ENCODE measurements at places on chromosomes 2 and 18.

GRCh38 chr2:108594132-108594981 lies 60.1 kb downstream of the LIMS1 start:
- DNase-seq, result no peak

GRCh38 chr2:186912979-186913378 lies 64.0 kb upstream of the ZSWIM2 start:
- DNase-seq, result no peak

DNA sequence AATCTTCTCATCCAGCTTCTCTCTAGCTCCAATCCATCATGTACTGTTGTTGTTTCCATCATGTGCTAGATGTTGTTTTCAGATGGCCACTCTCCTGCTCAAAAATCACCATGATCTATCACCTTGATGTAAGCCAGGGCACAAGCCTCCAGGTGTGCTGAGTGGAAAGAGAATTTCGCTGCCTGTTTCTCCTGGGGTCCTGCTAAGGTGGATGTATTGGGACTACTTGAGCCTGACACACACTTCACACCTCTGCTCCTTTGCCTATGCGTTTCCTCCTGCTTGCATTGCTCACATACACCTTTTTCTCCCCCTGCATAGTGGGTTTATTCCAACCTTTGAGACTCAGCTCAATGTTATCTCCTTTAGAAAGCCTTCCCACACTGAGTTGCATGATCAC lies 287.6 kb downstream of the CYRIA start:
- no peak for DNase-seq

GRCh38 chr2:205908212-205909183 lies 177.5 kb downstream of the INO80D start:
- DNase-seq, result no peak

DNA sequence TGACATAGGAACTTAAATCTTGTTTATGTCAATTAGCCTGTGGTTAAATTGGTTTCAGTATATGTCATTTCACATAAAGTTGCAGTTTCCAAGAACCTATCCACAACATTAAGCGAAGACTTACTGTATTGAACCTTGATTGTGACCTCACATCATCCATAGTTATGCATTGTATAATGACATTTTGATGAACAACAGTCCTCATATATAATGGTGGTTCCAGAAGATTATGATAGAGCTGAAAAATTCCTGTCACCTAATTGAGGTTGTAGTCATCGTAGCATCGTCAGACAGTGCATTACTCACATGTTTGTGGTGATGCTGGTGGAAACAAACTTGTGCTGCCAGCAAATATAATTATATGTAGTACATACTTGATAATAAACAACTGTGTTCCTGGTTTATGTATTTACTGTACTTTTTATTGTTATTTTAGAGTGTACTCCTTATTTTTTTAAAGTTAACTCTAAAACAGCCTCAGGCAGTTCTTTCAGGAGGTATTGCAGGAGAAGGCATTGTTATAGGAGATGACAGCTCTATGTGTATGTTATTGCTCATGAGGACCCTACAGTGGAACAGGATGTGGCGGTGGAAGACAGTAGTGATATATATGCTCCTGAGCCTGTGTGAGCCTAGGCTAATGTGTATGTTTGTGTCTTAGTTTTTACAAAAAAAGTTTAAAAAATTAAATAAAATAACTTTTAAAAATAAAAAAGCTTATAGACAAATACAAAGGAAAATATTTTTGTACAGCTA lies 56.6 kb downstream of the UBE2E3 start:
- DNase-seq, result no peak

GRCh38 chr2:46983065-46983801 lies 67.6 kb upstream of the MCFD2 start:
- DNase-seq, result no peak

GRCh38 chr2:134238371-134238770 lies 15.5 kb upstream of the MGAT5 start:
- DNase-seq, result no peak

- no peak for DNase-seq
Observed at GRCh38 chr18:32730620-32731091, 42.2 kb downstream of the KLHL14 start.

GRCh38 chr18:21272016-21272579 lies 30.1 kb downstream of the GREB1L start:
- DNase-seq, result no peak

DNA sequence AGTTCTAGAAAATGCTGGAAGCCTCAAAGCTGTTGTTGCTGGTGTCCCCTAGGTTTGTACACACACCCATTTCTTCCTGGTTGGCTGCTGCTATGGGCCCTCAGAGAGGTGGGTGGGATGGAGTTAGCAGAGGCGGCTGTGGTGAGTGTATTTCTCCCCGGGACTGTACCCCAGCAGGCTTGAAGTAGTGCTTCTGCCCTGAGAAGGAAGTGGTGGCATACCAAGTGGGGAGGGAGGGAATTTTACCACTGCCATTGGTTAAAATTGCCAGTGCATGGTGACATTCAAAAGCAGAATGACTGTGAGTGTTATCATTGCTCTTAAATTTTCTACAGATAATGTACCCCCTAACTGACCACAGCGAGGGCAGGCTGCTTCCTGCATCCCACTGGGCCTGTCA lies 125.6 kb upstream of the CAPN13 start:
- no peak for DNase-seq

DNA sequence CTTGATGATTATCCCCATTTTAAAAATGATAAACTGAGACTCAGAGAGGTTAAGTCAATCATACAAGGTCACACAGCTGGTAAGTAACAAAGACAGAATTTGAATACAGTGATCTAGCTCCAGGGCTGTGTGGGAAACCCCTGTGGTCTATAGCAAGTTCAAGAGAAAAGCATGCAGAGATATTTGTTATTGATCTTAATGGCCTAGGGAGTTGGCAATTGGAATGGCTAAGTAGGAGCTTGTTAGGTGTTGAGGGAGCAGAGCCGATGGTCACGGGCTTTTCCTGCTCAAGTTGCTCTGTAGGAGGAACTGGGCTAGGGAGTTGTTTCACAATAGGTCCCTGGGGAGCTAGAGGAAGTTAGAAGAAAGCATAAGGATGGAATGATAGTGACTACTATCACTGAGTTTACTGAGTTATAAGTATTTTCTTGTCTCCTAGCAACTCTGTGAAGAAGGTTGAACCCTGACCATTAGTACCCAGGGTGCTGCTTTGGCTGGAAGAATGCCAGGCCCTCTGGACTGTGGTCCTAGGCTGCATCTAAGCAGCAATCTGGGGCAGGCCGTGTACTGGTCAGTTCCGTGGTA lies 30.0 kb downstream of the RNF125 start:
- no peak for DNase-seq

- DNase-seq, result no peak
Observed at GRCh38 chr2:184363213-184363612, 235.1 kb upstream of the ZNF804A start.

- no peak for DNase-seq
Observed at GRCh38 chr2:9763356-9764152, 79.7 kb upstream of the TAF1B start.

GRCh38 chr2:206955253-206955652 lies 15.9 kb downstream of the CPO start:
- no peak for DNase-seq

DNA sequence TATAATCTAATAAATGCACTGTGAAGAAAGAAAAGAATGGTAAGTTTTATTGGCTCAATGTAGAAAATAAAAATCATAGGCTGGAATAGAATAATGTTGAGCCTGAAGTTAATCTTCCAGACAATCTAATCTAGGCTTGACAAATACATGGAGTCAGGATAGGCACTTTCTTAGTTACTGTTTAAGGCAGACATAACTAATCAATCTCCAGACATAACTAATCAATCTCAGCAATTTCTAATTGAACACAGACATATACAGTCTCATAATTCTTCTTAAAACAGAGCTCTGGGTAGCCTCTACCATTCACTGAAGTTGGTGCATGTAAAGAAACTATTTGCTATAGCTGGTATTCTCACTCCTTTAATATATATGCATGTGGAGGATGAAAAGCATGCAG lies 150.1 kb upstream of the CTAGE1 start:
- DNase-seq, result no peak

Data from WTC11 (cell line).